ENCODE measurements at places on chromosomes 2 and 18.

GRCh38 chr18:59464486-59464885, 105.4 kb upstream of the LMAN1 start:
- no peak for DNase-seq

- no peak for DNase-seq
Measured at GRCh38 chr2:189300916-189301315, 121.4 kb upstream of the COL5A2 start.

DNA sequence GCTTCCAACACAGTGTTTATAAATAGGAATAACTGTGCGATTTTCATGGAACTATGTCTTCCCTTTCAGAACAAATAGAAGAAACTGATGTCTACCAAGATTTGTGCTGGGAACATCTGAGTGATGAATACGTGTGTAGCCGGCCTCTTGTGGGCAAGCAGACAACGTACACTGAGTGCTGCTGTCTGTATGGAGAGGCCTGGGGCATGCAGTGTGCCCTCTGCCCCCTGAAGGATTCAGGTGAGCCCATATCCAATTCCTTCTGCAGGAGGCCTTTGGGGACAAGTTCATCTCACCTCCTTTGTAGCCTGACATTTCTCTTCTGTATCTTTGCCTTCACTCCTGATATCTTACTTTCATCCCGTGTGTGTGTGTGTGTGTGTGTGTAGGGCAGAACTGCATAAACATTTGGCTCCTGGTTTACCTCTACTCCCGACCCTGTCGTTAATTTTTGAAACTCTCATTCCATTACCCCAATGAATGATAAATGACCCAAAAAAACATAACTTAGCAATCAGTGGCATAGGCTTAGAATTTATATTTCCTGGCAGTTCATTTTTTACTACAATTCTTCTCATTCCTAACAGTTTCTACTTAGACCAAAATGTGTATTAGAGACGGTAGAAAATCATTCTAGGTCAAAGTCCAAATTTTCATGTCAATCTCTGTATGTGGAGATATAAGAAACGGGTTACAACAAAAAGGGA, 111.0 kb upstream of the RASGRP3 start:
- DNase-seq = no peak

DNA sequence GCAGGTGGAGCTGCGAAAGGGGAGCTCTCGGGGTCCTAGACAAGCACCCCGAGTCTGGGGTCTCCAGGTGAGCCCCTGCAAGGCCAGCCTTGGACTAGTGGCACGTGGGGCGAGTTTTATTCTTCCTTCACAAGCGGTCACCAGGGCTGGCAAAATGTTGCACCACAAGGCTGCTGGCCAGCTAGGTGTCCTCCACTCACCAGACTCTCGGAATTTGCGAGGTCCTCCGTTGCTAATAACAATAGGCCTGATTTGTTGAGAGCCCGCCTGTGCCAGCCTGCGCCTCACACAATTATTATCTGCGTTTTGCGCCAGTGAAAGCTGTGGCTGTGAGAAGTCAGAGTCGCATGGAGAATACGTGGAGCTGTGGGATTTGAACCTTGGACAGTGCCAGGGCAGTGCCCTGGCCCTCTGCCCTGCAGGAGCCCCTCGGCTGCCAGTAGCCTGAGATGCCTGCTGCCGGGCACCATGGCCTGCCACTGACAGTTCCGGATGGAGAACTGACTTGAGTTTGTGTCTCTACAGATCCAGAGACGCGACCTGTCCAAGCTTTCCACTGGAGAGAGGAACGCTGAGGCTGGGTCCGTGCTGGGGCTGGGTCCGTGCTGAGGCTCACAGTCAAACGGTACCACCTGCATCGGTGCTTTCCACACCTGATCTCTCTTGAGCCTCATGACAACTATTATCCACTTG, 77.6 kb upstream of the ODC1 start:
- DNase-seq = no peak

DNA sequence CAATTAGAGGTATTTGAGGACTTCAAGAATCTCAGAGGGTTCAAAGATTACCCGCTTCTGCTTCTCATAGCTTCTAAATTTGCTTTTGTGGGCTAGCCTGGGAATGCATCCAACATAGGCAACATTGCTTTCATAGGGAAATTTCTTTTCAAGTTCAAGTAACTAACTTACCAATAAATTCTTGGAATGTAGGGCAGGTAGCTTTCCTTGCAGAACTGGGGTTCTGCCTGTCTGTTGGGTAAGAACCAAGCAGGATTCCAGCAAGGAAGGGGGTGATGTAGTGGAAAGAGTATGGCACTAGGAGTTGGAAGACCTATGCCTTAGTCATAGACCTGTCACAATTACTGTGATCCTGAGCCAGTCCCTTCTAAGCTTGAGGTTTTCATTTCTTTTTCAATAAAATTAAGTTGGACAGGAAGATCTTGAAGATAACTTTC, 164.1 kb downstream of the FHOD3 start:
- DNase-seq = no peak

- DNase-seq = no peak
Measured at GRCh38 chr2:229852565-229852964, 69.2 kb downstream of the TRIP12 start.

GRCh38 chr2:104120171-104120570, 733.7 kb upstream of the POU3F3 start:
- DNase-seq = no peak

DNA sequence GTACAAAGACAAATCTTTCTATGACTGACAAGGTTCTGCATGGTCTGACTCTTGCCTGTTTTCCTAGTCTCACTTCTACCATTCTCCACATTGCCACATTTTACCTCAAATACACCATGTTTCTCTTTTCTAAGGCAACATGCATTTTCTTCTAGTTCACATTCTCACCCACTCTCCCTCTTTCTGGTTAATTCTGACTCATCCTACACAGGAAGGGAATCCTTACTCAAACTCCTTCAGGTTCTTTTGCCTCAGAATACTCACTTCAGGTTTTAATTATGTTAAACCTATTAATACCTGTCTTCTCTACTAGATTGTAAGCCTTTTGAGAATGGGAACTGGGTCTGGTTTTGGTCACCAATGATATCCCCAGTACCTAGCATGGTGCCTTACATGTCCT, 47.2 kb downstream of the MAP2 start:
- DNase-seq = no peak

DNA sequence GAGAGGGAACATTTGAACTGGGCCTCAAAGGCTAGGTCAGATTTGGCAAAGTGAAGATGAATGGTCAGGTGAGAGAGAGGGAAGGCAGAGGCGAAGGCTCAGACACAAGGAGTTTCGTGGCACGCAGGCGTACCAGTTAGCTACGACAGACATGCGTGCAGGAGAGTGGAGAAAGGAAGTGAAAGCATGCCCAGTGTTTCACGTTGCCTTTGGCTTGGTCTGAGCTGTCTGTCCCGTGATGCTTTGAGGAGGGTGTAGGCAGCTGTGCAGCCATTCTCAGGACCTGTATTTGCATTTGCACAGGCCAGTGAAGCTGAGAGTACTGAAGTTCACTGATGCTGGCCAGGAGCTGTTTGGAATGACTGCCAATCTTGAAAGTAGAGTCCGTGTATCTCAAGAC, 69.5 kb downstream of the HNRNPLL start:
- DNase-seq = peak; percentile 38

DNA sequence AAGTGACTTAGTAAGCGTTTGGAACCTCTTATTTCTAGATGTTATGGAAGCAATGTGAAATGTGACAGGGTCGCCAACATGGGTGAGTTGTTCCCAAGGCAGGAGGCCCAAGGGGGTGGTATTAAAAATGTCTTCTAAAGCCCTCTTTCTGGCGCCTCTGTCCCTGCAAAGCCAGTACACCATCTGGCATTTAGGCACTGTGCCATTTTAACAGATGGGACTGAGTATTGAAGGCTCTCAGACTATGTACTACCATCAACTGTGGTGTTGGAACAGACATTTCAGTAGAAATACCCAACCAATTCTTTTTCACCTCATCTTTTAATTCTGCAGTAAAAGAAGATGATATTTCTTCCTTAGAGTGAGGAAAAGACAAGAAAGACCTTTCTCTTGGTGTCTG, 384.5 kb upstream of the MMADHC start:
- DNase-seq = no peak

DNA sequence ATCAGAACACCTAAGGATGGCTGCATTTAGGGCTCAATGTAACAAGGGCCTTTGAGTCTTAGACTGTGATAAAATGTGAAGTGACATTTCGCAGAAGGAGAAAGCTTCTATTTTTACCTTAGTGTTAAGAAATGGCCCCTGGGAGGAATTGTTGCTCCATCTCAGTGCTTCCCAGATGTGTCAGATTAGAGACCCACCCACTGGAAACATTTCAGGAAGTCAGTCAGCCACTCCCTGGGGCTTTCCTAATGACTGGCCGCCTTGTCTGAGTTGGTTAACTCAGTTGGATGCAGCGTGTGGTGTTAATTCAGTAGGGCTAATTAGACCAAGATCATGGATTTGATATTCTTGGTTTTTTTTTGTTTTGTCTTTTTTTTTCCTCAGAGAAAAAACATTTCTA, 355.9 kb downstream of the PIK3C3 start:
- DNase-seq = no peak

- DNase-seq = no peak
Measured at GRCh38 chr2:28319118-28320008, 73.3 kb upstream of the FOSL2 start.

DNA sequence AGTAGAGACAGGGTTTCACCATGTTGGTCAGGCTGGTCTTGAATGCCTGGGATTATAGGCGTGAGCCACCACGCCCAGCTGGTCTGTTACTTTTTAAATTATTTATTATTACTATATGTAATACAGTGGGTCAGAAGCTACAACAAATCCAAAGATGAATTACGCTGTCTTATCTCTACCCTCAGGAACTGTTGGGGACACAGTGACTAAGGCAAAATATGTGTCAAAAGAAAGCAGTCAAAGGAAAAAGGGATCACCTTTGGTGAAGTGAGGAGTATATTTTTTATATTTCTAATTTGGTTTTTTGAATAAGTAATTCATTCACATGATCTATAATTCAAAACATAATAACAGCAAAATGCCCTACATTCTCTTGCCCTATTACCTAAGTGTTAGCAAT, 4.7 kb downstream of the CREB1 start:
- DNase-seq = no peak

DNA sequence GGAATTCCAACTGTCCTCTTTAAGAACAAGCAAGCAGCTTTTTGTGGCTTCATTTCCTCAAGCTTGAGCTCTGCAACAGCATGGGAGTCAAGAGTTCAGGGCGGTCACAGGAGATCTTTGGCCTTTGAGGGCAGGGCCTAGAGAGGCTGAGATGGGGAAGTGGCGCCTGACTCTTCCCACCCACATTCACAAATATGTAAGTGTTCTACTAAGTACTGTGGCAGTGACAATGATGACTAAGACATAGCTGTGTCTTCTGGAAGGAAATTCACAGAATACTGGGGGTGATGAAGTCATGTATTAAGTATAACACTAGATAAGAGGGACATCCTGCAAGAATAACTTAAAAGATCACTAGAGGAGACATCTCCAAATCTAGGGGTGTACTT, 15.0 kb downstream of the RND3 start:
- no peak for DNase-seq

DNA sequence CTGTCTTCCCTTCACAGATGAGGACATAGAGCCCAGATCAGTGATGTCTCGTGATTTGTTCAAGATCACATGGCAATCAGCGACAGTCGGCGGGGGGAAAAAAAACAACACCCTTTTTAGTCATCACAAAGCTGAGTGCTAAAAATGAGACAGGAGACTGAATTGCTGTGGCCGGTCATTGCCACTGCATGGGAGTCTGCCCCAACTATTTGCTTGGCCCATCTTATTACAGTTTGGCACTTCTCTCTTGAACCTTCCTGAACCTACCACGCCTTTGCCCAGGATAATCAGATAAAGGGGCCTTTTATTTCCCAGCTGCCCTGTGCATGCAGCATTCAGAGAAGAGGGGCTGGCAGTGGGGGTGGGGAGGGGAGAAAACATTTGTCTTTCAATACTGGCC, 42.7 kb downstream of the SETBP1 start:
- no peak for DNase-seq

DNA sequence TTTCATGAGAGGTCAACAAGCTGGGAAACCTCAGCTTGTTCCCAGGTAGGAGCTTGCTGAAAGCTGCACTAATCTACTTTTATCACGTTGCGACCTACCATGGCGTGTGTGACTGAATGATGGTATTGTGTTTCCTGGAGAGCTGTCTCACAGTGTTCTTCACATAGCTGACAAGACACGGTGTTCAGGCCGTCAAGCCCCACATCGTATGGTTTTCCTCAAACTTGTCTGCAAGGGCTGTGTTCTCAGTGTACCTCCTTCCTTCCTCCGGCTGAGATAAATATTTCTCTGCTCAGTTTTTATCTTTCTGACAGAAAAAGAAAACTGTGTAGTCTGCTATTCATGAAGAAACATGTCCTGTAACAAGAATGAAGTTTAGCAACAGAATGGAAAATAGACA, 244.8 kb downstream of the DCDC2C start:
- no peak for DNase-seq

Data from SHP77 treated with DMSO at 0.1 percent for 48 hours (cell line).